ENCODE measurements at places on chromosomes 13 and 19.

- no peak for DNase-seq
Measured at GRCh38 chr13:59493436-59493965, 670.2 kb downstream of the DIAPH3 start.

DNA sequence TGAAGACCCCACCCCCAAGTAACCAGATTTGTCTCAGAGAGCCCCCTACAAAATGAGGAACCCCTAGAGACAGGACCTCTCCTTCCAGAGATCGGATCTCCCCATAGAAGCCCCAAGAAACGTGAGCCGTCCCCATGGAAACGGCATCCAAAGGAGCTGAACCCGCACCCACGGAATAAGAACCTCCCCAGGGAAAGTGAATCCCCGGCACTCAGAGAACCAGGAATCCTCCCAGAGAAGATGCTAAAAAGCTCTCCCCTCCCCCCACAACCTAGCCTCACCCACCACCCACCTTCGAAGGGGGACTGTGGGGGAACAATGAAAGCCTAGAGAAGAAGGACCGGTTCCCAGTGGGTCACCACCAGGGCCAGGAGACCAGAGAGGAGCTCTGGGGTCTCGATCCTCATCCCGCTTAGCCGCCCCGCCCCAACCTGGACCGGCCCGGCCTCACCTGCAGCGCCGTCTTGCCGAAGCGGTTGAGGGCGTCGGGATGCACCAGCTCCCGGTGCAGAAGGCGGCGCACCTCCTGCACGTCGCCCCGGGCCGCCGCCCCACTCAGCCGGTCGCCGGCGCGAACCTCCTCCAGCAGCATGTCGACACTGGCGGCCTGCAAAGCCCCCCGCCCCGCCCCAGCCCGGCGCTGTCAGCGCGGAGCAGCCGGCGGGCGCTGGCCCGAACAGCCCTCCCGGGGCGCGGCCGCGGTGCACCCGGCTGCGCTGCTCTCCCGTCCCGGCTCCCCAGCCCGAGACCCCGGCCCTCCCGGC is 535 bp downstream of the CDKN2D start:
- no peak for DNase-seq

GRCh38 chr13:110214637-110215036 is 92.3 kb downstream of the COL4A1 start:
- DNase-seq, result no peak

GRCh38 chr13:86121881-86122280 is 322.7 kb upstream of the SLITRK6 start:
- DNase-seq, result no peak

- DNase-seq, result no peak
Measured at GRCh38 chr19:51417810-51418157, 342 bp upstream of the SIGLEC10 start.

GRCh38 chr19:49224879-49225278 is 67.3 kb downstream of the TRPM4 start:
- peak; percentile 55 for DNase-seq

DNA sequence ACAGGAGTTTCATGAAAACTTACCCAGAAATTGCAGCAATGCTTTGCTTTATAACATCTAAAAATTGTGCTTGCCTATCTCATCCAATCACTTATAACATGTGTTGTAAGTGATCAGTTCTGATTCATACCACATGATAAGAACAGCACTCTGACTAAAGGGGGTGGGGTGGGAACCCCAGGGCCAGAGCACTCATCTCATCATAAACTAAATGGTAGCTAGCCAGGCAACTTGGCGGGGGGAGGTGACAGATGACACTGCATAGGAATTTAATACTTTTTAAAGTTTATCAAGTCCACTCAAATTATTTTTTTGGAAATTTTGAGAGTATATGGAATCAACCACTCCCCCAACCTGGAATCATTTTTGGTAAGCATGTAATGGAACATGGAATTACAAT is 42.1 kb downstream of the FOXO1 start:
- no peak for DNase-seq

DNA sequence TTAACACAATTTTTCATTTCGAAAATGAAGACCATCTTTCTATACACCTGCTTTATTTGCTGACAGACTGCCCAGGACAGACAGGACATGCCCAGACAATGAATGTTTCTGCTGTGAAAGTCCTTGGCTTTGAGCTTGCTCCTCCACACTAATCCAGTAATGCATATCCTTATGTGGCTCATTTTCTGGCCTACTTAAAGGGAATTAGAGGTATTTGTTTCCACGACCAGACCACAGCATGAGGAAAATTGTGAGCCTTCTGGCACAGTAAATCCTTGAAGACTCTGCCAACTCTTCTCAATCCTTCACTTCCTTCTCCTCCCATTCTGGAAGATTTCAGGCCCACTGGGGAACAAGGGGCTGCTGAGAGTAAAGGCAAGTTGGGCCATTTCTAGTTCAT is 25.7 kb downstream of the CCDC70 start:
- DNase-seq, result no peak

GRCh38 chr13:101190976-101191375 is 225.3 kb downstream of the NALCN start:
- no peak for DNase-seq

GRCh38 chr13:100394005-100394695 is 194.4 kb downstream of the GGACT start:
- DNase-seq, result no peak

GRCh38 chr19:39676004-39676403 is 20.3 kb downstream of the LGALS16 start:
- DNase-seq, result no peak

GRCh38 chr19:48760504-48761205 is 5.3 kb downstream of the FGF21 start:
- DNase-seq, result peak; percentile 48

DNA sequence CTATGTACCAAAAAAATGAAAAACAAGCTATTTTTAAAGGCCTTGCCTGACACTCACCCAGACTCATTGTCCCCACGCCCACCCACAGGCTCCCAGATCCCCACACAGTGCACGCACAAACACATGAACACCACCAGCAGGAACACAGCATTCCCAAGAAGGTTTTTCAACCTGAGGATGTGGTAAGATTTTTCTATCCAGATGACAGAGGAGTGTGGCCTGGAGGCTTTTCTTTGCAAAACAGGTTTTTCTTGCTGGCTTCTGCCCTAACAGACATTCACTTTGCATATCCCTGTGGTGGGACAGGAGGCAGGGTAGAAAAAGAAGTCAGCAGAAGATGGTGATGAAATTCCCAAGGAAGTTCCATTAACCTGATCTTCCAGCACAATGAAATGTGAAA is 97.8 kb downstream of the KLF12 start:
- DNase-seq, result no peak

DNA sequence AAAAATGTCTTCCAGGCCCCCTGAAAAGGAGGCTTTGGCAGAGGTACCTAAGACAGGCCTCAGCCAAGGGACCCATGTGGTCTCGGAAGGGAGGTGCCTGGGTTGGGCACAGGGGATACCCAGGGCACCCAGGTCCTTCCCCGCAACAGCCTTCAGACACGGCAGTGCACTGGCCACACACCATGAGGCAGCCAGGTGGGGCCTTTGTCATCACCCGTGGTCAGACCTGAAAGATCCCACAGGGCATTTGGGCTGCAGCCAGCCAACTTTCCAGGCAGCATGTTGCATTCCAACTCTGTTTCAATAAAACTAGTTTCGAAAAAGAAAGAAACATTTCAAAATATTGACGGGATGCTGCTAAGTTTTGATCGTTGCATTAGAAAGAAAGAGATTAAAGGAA is 4.7 kb upstream of the TUBGCP3 start:
- no peak for DNase-seq

GRCh38 chr19:5971714-5972354 is 6.1 kb downstream of the RANBP3 start:
- no peak for DNase-seq

DNA sequence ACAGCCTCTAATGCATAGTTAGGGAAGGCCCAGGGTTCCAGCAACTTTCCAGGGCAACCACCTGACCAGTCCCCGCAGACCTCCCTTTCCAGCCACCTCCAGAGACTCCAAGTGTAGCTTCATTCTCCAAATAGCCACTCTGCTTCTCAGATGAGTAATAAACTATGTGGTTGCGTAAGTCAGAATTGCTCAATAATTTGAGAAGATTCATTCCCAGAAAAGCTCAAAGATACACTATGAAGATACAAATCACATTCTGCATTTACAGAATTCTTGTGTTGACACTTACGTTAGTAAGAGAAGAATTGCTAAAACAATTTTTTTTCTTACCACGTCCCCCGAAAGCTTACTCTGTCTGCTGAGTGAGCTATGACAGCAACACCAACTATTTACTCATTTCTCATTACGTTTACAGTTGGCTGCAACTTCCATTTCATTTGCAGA is 8.2 kb upstream of the LATS2 start:
- peak; percentile 63 for DNase-seq

- no peak for DNase-seq
Measured at GRCh38 chr13:73261739-73262216, 203.0 kb downstream of the KLF5 start.

DNA sequence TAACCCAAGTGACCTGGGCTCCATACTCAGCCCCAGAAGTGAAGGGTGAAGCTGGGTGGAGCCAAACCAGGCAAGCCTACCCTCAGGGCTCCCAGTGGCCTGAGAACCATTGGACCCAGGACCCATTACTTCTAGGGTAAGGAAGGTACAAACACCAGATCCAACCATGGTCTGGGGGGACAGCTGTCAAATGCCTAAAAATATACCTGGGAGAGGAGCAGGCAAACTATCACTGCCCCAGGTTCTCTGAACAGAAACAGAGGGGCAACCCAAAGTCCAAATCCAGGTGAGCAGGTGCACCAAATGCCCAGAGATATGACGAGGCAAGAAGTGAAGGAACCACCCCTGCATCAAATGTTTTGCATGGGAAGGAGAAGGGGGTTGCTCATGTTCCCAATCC is 6.1 kb upstream of the CEACAM7 start:
- DNase-seq, result no peak

DNA sequence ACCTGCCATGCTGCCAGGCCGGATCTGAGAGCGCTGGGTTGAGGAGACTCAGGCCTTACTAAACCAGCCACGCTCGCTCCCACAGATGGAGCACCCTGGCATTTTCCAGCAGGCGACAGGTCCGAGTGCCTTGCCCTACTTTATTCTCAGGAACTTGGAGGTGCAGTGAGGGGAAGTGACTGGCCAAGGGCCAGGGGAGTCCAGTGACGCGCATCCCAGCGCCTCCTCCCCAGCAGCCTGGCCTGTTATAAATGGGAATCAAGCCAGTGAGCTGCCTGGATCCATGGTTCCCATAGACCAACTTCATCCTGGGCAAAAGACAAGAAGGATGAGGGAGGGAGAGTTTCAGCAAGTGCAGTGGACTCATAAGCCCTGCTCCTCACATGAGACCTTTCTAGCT is 35.5 kb downstream of the TMED1 start:
- no peak for DNase-seq

- DNase-seq, result no peak
Measured at GRCh38 chr19:1507192-1507660, 5.6 kb downstream of the ADAMTSL5 start.

GRCh38 chr13:60044321-60044720 is 119.4 kb downstream of the DIAPH3 start:
- DNase-seq, result no peak

GRCh38 chr13:109788372-109789111 is 2.2 kb upstream of the IRS2 start:
- DNase-seq, result no peak

DNA sequence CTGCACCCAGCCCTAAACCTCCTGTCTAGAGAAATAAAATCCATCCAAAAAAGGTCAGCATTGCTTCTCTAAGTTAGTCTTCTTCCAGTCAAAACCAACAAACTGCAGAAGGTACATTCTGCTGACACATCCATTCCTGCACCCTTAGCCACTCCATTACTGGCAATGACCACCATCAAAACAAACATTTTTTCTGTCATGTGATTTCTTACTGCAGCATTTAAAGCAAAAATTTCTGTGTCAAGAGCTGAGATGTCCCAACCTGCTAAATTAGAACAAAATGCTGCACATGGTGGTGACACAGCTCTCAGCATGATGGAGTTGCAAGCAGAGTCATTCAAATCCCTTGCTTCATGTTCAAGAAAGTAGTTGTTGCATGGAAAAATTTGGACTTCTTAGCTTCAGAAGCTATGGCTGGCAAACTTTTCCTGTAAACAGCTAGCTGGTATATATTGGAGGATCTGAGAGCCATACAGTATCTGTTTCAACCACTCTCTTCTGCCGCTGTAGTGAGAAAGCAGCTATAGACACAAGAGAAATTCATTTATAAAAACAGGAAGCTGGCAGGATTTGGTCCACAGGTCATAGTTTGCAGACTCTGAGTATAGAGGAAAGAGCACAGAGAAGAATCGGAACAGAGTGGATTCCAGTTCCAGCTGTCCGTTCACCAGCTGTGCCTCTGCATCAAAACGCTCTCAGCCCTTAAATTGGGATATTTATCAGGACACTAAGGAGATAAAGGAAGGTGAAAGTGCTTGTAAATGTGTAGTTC is 17.4 kb downstream of the RUBCNL start:
- DNase-seq, result no peak

DNA sequence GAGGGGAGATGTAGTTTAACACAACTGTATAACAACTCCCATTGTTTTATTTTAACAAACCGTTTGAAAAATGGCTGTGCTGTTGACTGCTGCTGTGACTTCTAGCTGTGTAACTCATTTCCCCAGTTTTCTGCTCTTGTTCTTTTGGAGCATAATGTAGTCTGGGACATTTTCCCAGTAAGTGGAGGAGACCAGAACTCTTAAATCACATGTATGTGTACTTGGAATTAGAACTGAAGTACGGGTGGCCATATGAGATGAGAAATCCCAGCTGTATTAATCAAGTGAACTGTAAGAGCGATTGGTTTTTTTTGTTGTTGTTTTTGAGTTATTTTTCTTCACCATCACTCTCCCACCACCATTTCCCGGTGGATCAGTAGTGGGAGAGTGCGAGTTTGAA is 49.4 kb upstream of the RNF113B start:
- no peak for DNase-seq

GRCh38 chr19:49799798-49800376 is 13.2 kb downstream of the FUZ start:
- DNase-seq, result no peak

DNA sequence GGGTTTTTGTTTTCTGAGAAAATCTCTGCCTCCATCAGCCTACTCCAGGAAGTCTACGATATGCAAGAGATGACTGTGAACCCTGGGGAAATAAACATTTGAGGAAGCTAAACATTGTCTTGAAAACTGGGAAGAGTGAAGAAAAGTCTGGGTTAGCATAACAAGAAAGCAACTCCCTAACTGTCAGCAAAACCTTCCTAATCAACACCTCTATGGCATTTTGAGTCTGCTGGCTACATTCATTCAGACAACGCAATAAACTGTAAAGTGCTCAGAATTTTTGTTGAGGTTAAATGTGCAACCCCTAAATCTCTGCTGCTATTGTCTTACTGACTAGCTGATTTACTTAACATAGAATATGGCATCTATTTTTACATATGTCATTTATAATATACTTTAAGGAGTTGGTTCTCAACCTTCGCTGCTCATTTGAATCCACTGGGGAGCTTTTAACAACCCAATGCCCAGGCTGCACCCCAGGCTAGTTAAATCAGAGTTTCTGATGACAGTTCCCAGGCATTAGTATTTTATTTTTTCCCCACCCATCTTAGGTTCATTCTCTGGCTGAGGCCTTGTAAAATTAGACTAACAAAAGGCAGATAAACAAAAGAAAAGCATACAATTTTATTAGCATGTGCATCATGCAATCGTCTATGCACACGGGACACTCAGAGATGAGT is 45.3 kb upstream of the SERTM1 start:
- DNase-seq, result no peak

- DNase-seq, result no peak
Measured at GRCh38 chr19:43872547-43873336, 45.6 kb downstream of the ZNF283 start.

All from HepG2 (cell line).